Fibroblast of skin of right biceps (primary cell): ENCODE measurements at places on chromosomes 12 and 14.

DNA sequence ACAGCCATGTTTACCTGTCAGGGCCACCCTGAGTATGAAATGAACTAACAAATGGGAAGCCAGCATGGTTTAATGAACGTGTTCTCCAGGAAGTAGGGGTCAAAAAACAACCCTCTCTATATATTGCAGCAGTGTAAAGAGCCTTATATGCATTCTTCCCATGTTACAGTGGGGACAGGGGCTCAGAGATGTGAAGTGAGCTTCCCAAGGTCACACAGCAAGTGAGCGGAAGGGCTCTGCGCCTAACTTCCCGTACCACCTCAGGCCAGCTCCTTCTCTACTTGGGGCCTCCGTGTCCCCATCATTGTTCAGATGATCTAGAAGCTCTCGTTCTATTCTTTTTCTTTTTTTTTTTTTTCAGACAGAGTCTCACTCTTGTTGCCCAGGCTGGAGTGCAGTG is 105.1 kb upstream of the MAP1LC3B2 start:
- DNase-seq: no peak

- DNase-seq: no peak
Observed at GRCh38 chr12:122116707-122117535, 38.4 kb downstream of the MLXIP start.

DNA sequence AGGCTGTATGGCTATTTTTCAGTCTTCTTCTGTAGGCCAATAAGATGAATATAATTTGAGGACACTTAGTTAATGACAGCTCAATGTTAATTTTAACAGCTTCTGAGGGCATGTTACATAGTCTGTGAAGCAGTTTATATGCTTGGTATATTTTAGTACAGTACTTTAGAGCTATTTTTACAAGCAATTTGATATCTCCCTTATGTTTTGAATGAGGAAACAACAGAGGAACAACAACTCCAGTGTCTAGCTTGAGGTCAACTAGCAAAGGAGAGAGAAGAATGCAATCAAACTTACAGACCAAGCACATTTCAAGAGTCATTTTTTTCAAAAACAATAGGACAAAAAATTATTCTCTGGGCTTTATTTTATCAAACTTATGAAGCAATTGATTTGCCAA is 469.1 kb upstream of the DCN start:
- no peak for DNase-seq

DNA sequence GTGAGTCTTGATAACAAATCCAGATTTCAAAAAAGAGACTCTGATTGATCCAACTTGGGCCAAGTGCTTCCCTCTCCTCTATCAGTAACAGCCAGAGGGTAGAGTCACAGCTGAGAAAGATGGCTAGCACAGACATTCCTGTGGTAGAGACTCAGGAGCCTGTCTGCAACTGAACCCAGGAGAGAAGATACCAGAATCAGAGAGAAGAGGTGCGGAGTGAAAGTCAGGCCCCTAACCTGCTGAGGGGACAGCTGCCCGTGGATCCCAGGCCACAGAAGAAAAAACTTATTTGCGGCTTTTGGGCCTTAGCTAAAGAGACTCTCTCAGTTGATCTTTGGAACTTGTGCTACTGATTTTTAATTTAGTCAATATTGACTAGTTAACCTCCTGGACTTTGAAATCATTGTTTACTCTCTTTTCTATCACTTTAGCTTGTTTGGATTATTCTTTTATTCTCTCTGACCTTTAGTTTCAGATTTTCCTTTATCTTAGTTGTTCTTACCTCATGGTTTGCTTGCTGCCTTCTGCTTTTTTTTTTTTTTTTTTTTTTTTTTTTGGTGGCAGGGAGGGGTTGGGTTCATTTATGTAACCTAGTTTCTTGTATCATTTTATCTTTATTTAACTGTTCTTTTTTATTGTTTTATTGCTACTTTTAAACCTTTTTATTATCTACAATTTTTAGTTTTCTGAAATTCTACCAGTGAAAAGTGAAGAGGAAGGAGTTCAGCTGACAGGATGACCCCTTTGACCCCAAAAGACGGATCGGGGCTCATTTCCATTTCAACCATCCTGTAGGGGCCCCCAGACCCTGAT is 154.9 kb upstream of the KRR1 start:
- peak; percentile 68 for DNase-seq

DNA sequence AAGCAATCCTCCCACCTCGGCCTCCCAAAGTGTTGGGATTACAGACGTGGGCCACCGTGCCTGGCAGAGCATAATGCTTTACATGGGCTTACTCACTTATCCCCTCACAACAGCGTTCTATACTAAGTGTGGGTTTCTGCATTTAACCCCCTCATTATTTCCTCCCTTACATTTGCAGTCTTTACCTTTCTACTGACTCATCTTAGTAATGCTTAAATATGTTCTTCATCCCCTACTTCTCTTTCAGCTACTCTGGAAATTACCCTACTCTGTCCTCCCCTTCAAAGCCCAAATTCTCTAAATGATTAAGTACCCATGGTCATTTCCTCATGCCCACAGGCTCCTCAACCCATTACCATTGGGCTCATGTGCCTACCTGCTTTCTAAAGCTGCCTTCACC is 40.7 kb downstream of the NKX2-1 start:
- DNase-seq: no peak

DNA sequence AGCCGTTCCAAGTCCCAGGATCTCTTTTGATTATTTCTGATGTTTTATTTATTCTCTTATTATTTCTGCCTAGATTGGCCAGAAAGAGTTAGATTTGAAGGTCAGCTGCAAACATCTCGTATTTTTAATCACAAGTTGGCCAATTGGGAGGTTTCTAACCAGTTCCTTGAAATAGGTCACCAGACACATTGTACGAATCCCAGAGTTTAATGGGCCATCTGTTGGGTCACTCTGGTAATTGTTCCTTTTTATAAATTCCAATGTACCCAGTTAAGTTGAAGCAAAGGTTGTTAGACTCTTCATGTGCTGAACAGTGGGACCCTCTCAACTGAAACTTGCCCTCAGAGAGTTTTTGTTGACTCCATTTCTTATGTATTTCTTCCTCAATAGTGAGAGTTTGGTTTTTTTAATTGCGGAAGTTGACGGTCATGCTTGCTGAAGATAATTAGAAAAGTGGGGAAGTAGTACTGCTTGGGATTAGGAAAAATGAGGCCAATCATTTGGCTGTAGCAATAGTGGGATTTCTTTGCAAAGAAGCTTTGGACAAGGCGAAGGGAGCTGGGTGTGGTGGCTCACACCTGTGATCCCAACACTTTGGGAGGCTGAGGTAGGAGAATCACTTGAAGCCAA is 382.7 kb upstream of the RGS6 start:
- DNase-seq: no peak

DNA sequence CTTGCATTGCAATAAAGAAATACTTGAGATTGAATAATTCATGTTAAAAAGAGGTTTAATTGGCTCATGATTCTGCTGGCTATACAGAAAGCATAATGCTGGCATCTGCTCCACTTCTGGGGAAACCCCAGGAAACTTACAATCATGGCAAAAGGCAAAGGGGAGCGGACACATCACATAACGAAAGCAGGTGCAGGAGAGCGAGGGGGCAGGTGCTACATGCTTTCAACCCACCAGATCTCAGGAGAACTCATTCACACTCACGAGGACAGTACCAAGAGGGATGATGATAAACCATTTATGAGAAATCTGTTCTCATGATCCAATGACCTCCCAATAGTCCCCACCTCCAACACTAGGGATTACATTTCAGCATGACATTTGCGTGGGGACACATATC is 172.6 kb downstream of the RASSF9 start:
- no peak for DNase-seq

GRCh38 chr14:95953111-95953724 is 76.6 kb downstream of the TUNAR start:
- DNase-seq: peak; percentile 5

GRCh38 chr14:55908106-55908505 is 210.1 kb upstream of the PELI2 start:
- no peak for DNase-seq

- no peak for DNase-seq
Observed at GRCh38 chr12:6407236-6407954, 23.4 kb downstream of the LTBR start.

DNA sequence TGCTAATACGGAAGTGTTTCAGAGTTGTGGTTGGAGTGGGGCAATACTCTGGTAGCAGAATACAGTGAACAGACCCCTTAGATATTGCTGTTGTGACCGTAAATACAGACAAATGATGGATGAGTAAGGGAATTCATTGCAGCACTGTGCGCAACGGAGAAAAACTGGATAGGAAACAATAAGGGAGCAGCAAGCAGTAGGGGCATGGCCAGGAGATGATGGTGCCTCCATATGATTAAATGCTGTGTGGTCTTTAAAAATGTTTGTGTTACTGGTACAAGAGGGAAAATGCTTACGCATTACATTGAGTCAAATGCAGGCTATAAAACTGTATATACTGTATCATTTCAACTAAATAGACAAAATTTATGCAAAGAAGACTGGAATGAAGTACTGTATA is 61.6 kb downstream of the EML1 start:
- DNase-seq: no peak

DNA sequence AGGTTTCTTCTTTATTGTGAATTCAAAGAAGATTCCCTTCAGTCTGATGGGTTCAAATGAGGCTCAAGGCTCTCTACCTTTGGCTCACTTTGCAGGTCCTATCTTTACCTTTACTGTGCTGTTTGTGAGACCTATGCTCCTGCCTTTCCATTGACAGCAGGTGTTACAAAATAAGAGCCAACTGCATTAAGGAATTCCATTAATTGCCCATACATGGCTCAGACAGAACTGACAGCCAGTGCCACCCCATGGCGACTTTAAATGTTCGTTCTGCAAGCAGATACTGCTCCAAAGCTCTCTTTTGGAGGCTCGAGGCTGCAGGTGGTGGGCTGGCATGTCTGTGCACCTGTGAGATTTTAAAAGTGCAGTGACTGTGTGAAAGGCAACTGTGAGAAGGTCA is 44.7 kb downstream of the RBM19 start:
- no peak for DNase-seq

DNA sequence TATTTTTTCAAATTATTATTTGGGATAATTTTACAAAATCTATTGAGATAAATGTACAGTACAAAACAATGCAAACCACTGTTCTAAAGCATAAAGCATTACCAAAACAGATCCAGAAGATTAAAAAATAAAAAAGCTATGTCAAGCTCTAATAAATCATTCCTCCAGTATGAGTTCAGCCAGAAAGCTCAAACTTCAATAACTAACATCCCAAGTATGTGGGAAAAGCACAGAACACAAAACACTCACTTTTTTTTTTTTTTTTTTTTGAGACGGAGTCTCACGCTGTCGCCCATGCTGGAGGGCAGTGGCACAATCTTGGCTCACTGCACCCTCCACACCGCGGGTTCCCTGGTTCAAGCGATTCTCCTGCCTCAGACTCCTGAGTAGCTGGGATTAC is 11.3 kb downstream of the SAV1 start:
- DNase-seq: peak; percentile 28

DNA sequence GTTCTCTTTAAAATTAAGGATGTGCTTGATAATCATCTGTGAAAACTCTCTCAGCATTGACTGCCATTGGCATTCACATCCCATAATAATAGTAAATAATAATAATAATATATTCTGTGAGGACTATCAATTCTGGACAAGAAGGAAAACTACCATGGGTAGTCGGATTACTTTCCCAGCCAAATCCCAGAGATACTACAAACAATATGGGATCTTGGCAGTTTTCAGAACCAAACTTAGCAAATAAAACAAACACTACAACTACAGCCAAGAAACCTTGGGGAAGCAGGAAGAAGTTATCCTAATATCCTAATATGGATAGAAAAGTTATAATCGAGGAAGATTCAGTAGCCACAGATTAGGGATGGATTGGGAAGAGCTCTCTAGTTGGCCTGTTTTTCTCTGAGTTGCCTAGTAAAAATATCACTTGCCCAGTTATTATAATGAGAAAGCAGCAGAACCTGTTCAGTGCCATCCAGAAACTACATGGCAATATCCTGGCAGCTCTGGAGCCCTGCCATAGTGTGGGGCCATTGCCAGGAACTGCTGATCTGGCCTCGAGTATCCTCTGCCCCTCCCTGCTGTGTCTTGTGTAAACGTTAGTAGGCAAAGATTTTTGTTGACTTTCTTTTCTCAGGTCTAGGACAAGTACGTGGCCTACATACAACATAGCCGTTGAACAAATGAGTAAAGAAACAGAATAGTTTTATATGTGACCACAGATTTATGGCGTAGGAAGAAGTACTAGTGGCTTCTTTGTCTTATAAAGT is 193.5 kb downstream of the SLC2A13 start:
- no peak for DNase-seq

DNA sequence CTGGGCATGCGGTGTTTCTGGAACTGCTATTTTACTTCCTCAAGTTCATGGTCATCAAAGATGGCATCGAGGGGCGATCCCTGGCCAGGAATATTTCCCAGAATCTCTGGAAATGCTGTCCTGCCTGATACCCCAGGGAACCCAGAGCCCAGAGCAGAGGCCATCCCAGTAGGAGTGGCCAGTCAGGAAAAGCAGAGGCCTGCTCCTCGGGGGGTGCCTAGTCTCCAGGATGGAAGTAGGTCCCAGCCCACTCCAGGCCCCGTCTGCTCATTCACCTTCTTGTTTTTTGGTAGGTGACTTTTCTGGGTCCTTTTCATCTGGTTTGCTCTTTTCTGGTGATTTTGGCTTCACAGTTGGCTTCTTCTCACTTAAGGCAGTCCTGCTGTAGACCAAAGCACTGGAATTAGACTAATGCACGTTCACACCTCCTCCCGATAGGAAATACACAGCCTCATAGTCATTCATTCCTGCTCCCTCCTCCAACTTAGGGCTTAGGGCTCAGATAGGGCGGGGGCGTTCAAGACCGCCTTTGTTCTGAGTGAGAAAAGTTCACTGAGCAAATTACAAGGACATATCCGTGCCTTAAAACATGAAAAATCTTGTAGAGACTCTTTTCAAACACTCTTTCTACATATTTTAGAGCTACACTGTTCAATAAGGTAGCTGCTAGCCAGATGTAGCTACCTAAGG is 51.1 kb downstream of the TRAFD1 start:
- DNase-seq: no peak

DNA sequence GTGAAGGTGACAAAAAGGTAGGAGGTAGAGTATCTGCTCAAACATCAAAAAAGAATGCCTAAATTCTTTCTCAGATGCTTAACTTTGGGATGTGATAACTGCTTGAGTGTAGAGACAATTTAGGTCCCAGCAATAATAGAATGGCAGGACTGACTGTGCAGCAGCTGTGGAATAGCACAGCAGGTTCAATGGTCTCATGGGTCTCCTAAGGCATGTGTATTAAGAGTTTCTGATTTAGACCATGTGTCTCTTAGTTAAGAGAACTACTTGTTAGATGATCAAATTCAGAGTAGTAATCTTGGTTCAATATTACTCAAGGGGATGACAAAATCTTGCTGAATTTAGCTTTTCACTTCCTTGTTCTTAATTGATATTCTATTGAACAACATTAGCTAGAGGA is 72.0 kb downstream of the ALX1 start:
- DNase-seq: no peak
